Cerebellar nuclear complex (tissue), 1 donor: ENCODE measurements at places on chromosomes 4 and X.

DNA sequence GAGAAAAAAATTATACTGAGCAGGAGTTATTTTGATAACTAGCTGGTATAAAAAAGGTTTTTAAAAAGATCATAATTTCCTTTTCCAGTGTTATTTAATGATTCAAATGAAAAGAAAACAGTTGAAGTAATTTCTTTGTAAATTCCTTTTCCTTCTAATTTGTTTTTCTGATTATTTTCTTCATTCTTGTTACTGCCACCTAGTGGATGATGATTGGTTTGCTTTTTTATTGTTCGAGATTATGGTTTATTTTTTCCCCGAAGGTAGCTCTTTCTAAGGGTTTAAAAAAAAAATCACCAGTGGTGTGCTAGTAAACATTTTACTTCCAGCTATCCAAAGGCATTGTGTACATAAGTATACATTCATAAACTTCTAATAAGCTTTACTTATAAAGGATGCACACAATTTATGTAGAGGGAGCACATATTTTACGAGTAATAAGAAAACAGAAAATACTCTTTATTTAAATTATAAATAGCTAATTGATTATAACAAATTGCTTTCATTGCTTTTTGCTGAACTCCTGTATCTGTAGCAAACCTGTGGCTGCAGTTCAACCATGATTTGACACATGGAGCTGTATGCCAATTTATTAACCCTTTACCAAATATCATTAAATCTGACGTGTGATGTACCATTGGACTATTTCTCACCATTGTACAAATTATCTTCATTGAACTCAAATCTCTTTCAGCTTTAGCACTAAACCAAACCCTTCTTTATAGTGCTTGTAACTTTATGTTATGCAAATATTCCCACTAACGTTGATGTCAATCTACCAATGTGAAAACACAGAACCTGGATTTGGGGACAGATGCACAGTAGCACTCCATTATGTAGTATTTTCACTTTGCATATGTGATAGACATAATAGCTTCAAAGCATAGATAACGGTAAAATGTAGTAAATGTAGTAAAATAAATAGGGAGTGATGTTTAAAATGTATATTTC is 97.8 kb upstream of the ANK2 start:
- DNase-seq, result no peak

DNA sequence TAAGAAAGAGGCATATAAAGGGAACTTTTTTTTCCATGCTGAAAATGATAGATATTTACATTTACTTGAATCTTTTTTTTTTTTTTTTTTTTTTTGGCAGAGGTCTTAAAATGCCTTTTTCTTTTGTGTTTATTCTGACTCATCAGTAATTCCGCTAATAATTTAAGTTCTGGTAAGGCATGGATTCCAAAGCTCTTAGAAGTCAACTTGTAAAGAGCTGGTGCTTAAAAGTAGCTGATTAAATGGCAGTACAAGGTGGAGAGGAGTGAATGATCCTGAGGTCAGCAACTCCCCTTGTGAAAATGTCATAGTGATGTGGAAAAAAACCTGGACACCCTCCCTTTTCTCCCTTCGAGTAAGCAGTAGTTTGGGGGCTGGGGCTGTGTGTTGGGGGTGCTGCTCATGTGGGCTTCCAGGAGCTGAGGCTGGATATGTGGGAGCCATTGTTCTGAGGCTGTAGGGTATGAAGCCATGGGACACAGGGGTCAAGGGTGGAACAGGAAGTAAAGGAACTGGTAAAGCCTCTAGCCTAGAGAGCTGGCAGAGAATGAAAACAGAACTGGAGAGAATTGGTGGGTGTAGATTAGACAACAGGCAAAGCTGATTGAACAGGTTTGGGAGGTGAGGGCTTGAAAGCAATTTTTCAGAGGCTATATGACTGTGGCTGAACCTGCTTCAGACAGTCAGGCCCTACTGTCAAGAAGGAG is 41.0 kb upstream of the PITX2 start:
- DNase-seq, result no peak

DNA sequence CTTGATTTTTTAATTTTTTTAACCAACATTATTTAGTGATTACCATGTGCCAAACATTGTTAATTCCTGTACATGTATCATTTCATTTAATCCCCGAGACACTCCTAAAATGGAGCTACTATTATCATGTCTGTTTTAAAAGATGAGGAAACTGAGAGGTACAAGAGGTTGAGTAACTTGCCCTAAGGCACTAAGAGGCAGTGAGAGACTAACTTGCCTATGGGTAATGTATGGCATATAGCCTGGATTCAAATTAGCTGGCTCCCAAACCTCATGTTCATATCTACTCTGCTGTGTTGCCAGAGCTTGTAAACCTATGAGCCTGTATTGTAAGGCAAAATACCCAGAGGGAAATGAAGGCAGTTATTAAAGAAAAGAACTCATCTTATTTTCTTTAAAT is 443.6 kb downstream of the IL15 start:
- no peak for DNase-seq

- DNase-seq, result no peak
Observed at GRCh38 chrX:78316265-78316664, 11.1 kb downstream of the CYSLTR1 start.

- DNase-seq, result no peak
Observed at GRCh38 chr4:88108747-88109122, 49.7 kb downstream of the ABCG2 start.

- DNase-seq, result no peak
Observed at GRCh38 chrX:130393451-130394074, 8.1 kb upstream of the GPR119 start.

DNA sequence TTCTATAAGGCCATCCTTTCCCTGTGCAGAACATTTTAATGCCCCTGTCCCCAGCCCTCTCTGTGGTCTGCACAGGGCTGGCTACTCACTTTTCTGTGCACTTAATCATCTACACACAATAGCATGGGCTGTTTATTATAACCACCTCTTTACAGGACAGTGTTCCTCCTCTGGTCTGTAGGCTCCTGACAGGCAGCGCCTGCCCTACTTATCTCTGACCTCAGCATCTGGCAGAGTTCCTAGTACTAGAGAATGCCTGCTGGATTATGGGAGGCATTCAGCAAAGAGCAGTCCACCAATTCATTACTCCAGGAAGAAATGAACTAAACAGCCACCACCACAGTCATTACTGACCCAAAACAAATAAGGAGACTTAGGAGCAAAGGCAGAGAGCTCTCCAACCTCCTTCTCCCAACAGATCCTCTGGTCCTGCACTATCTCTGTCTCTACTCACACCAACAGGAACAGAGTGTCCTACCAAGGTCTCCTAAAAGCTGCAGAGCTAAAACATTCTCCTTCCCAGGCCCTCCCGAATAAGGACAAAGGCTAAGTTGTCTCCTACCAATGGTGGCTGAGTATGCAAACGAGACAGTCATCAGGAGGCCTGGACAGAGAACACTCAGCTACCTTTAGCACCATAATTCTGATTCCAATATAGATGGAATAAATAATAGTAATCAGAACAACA is 279.2 kb downstream of the QDPR start:
- DNase-seq, result no peak

- DNase-seq, result no peak
Observed at GRCh38 chrX:135512508-135513129, 7.8 kb upstream of the INTS6L start.

GRCh38 chr4:154593868-154594267 is 3.3 kb upstream of the FGA start:
- DNase-seq, result no peak

DNA sequence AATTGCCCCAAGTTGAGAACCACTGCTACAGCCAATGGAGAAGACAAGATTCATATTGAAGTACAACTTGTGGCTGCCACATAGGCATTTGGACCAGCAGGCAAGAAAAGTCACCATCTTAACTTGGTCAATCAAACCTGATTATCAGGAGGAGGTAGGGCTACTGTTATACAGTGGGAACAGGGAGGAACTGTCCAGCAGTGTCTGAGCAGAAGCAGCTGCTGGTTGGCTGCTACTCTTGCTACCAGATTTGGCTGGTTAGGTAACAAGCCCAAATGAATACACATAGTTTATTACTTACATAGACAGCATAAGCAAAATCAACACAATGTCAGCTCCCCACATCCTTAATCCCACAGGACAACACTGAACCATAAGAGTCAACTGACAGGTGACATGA is 39.4 kb downstream of the ATP1B4 start:
- DNase-seq, result no peak

GRCh38 chr4:80492761-80493160 is 157.2 kb downstream of the CFAP299 start:
- no peak for DNase-seq

DNA sequence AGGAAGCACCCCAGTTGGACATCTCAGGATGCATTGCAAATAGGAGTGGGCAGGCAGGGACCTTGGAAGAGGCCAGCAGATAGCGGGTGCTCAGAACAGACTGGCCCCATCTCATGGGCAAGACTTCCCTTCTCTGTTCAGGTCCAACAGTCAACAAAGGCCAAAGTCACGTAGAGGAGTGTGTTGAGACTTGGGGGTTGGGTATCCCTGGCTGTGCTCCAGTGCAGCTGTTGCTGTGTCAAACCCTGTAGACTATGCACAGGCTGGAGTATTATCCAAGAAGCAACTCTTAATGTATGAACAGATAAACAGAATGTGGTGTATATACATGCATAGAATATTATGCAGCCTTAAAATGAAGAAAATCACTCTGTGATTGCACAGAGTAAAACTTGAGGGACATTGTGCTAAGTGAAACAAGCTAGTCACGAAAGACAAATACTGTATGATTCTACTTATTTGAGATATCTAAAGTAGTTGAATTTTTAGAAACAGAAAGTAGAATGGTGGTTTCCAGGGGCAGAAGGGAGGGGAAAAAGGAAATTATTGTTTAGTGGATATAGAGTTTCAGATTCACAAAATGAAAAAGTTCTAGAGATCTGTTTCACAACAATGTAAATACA is 192.1 kb upstream of the LCORL start:
- no peak for DNase-seq

- no peak for DNase-seq
Observed at GRCh38 chr4:113452868-113453620, 308.5 kb downstream of the CAMK2D start.

DNA sequence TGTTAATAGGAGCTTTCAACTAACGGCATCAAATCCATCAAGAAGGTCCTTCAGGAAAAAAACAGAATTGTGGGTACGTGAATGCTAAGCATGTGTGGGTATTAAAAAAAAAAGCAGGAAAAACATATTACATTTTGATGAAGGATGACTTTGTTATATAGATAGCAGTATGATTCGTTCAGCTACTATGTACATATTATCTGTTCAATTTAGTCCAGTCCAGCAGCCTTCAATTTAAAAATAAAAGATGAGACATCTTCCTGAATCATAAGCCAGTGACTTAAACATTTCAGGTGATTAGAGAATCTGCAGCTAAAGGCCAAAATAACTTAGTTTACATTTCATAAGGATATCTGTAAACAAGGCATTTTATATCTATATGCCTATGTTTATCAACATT is 63.4 kb downstream of the LCORL start:
- DNase-seq, result no peak

- DNase-seq, result no peak
Observed at GRCh38 chr4:106652095-106652494, 283.5 kb upstream of the GIMD1 start.

- DNase-seq, result no peak
Observed at GRCh38 chrX:46978341-46979291, 66.4 kb downstream of the JADE3 start.

GRCh38 chr4:115292320-115293092 is 179.1 kb upstream of the NDST4 start:
- DNase-seq, result no peak

DNA sequence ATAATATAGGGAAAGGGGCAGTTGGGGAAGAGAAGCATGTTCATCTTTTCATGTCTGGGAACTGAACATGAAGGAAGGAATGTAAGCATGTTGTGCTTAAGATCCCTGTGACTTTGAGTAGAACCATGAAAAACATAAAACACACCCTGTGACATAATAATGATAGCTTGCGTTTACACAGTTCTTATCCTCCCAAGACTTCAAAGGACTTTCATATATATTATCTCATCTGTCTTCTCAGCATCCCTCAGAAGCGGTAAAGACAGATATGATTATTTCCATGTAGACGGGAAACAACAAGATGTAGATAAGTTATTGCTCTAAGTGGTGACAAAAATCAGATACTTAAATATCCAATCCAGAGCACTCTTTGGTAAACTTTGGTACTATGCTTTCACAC is 3.3 kb upstream of the SH3RF1 start:
- no peak for DNase-seq

GRCh38 chrX:122941806-122942205 is 242.3 kb upstream of the GRIA3 start:
- no peak for DNase-seq

DNA sequence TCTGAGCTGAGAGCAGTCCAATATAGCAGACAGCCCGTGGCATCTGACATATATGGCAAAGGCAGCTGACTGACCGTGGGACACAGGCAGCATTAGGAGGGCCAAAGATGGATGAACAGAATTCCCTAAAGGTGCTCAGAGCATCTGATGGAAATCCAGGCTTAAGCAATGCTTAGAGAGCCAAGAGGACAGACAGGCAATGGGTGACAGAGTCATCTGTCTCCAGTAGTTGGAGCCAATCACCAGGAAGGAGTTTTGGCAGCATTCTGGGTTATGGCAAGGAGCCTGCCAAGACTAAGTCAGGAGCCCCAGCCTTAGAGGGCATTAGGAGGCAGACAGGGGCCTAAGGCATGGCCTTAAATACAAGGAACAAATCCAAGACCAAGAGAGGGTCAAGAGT is 153.3 kb upstream of the USP9X start:
- no peak for DNase-seq

GRCh38 chr4:81724925-81725329 is 253.2 kb upstream of the RASGEF1B start:
- DNase-seq, result no peak

DNA sequence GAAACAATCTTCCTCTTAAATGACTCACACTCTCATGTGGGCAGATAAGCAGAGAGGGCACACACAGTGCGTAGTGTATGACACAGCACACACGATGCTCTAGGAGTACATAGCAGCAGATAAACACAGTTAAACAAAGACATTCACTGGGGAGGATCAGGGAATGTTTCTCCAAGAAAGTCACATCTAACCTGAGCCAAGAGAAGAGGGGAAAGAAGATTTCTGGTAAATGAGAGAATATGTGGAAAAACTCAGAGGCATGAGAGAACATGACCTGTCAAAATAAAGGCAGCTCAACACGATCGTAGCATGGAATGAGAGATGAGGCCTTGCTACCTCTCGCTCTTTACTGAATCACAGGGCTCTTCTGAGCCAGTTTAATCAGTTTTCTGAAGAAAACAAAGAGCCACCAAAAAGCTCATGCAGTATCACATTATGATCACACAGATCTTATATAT is 251.0 kb downstream of the ANK2 start:
- no peak for DNase-seq

DNA sequence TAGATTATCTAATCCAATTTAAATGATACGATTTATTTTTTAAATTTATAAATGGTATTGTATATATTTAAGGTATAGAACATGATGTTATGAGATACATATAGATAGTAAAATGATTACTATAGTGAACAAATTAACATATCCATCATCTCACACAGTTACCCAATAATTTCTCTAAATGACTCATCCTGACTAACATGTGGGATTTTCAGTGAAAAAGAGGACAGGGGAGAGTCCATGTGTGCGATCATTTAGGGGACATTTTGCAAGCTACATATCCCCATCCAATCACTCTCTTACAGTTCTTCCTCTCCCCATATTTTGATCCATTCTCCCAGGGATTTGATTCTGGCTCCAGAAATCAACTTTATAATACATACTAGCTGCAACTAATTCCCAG is 88.2 kb downstream of the ABCB7 start:
- no peak for DNase-seq

- DNase-seq, result no peak
Observed at GRCh38 chrX:38937926-38938325, 136.7 kb downstream of the MID1IP1 start.

GRCh38 chr4:48067536-48067935 is 51.0 kb downstream of the NIPAL1 start:
- no peak for DNase-seq

GRCh38 chr4:161314371-161314770 is 849.4 kb downstream of the FSTL5 start:
- DNase-seq, result no peak
